ENCODE measurements at places on chromosomes 4 and X. TPM values are rescaled to one million over a fixed set of nuclear protein-coding genes. Genes with fewer than 3 reads are reported as not detected.
A peak's percentile ranks its signal among the peaks of the same experiment; 100 is the strongest.

- H3K4me1 ChIP-seq = no peaks in the 10 kb centered on the region
- no peaks in the 10 kb centered on the region for H3K27me3 ChIP-seq
- no peak overlapping the region for H3K4me3 ChIP-seq
Observed at GRCh38 chrX:153873282-153874084, 12.5 kb downstream of the L1CAM start.

DNA sequence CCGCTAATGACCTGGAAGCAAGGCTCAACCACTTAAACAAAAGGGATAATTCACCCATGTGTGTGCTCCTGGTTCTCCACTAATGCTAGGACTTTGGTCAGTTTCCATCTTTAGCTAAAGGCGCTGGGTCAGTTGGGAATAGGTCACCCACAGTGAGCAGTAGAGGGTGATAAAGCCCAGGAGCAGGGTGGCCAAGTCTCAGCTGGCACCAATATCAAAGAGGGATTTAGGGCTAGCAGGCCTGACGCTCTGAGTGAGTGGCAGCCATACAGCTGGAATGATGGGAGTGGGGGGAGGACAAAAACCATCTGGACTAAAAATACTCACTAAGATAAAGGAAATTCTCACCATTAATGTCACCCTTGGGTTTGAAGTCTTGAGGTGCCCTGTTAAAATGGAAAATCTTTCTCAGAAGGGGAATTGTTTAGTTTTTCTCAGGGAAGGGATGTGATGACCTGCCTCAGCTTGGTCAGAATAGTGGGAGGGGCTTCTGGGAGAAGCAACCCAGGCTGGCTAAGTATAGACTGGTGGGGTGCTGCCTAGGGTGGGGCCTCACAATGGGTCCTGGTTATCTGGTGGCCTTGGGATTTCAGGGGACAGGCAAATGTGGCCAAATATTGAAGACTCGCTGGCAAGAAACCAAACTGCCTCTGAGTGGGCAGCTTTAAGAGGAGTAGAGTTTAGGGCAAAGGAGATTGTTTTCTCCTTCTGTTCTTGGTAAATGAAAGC is 47.1 kb downstream of the TSC22D3 start:
- H3K36me3 ChIP-seq = no peaks in the 10 kb centered on the region
- H3K4me3 ChIP-seq = no peak overlapping the region
- H3K27ac ChIP-seq = peak overlapping the region; percentile 82
- H3K27me3 ChIP-seq = no peaks in the 10 kb centered on the region
- no peak for DNase-seq

DNA sequence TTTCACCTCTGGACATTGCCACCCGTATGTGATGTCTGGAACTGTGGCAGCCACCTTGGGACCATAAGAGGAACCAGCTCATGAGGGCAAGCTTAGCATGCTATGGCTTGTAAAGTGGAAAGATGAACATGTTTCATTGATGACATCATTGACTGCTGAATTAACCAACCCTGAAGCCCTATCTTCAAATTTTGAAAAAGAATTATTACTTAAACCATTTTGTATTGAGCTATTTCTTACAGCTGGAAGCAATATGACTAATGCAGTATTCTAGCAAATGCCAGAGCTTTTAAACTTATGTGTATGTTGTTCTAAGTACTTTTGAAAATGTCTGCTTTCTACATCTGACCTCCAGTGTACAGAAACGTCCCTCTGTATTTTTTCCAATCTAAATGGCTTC is 18.1 kb downstream of the GUCY2F start:
- DNase-seq = no peak
- H3K4me1 ChIP-seq = no peaks in the 10 kb centered on the region
- H3K4me3 ChIP-seq = no peak overlapping the region

GRCh38 chrX:50876551-50876950 is 34.0 kb upstream of the BMP15 start:
- no peak for DNase-seq
- no peaks in the 10 kb centered on the region for H3K27me3 ChIP-seq
- no peak overlapping the region for H3K27ac ChIP-seq
- H3K4me1 ChIP-seq = no peaks in the 10 kb centered on the region
- no peaks in the 10 kb centered on the region for H3K36me3 ChIP-seq

The FABP2 gene
- total RNA-seq = not detected

The MAGEE1 gene
- 1.5 TPM for total RNA-seq

The PWWP3B gene
- total RNA-seq = not detected

The GAB1 gene
- total RNA-seq = 84.5 TPM

The ADAMTS3 gene
- total RNA-seq = 1.4 TPM

The SPANXN4 gene
- total RNA-seq = not detected

Data from esophagus muscularis mucosa (tissue), 4 donors.